Activated T-helper 1 cell treated with anti-CD3 and anti-CD28 coated beads, Interleukin-2, amount 50 U/mL, for 16 hours (primary cell): ENCODE measurements at places on chromosomes 7 and 10.

GRCh38 chr7:155003092-155003375, at the start of gene PAXIP1:
PAXIP1 (minus strand) TSS chr7:155003124; CDS start chr7:155002929, 195 bp downstream.
- no peak for DNase-seq

DNA sequence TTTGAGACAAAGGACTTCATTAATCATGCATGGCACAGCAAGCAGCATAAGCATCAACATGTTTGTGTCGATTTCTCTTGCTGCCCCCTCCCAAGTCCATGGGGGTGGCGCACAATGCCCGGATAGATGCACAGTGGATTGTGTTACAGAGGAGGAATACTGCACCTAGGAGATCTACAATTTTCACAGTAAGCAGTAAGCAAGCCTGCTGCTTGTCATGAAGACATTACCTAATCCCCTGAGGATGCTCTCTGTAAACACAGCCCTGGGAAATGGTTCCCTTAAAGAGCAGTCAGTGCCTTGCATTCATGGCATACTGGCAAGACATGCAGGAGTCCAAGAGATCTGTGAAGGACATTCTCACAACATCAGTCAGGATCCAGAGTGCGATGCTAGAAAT, 137.7 kb downstream of the ETV1 start:
- DNase-seq: no peak

DNA sequence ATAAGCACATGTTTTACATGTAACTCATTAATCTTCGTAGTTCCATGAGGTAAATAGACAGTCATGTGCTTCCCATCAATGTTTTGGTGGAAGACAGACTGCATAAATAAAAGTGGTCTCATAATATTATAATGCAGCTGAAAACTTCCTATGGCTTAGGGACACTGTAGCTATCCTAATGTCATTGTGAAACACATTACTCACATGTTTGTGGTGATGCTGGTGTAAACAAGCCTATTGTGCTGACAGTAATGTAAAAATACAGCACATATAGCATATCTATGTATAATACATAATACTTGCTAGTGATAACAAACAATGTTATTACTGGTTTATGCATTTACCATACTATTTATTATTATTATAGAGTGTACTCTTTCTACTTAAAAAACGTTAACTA, 37.2 kb upstream of the PLXDC2 start:
- no peak for DNase-seq

GRCh38 chr7:43384616-43385308, 198.1 kb upstream of the STK17A start:
- no peak for DNase-seq

DNA sequence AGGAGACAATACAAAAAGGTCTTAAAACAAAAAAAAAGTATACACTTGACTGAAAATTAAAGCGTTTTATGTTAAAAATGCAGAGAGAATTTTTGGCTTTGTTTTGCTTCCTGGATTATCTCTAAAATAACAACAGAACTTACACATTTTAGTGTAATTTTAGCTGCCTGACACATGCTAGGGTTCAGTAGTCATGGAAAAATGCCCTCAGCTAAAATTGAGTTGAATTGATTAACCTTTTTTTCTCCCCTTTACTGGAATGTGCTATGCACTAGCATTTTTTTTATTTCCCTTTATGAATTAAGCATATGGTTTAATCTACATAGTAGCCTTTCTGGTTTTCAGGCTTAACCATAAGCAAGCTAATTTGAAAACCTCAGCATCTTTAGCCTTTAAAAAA, 89.9 kb downstream of the ZNF277 start:
- no peak for DNase-seq

DNA sequence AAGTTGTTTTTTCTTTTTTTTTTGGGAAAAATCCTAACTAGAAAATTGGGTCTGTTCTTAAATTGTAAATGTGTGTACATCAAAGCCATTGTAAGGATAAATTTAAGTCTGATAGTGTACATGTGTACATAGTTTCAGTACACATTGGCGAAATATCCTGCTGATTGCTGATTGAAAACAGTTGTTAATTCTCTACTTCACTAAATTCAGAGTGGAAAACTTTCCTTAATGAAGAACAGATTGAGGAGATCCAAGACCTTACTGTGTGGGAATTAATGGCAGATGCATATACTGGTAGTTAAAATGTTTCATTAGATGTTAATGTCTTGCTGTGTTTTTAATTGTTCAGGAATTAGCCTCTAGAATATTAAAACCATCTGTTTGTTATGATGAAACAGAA, 506.0 kb downstream of the AUTS2 start:
- DNase-seq: no peak

GRCh38 chr7:138864667-138865066, 66.7 kb upstream of the ATP6V0A4 start:
- no peak for DNase-seq

GRCh38 chr7:36512616-36513015, 123.0 kb downstream of the ANLN start:
- DNase-seq: no peak

- no peak for DNase-seq
These were observed 57.7 kb upstream of the SPOCK2 start for GRCh38 chr10:72146071-72146470.

DNA sequence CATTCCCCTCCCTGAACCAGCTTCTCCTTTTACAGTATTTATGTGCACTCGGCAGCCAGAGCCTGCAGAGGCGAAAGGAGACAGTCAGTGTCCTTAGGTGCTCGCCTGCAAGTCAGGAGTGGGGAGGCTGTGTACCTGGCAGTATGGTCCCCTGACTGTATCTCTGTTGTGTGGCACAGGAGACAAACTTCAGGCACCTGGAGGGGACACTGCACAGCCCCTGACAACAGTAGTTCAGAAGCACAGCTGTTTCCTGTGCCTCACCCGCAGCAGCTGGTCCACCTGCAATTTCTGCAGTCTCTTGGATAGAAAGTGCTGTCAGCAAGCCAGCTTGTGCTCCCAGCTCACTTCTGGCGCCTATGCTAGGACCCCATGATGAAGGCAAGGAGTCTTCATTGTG, 73.4 kb upstream of the LAMB4 start:
- DNase-seq: no peak

GRCh38 chr7:20197837-20198236, 19.3 kb downstream of the MACC1 start:
- no peak for DNase-seq

DNA sequence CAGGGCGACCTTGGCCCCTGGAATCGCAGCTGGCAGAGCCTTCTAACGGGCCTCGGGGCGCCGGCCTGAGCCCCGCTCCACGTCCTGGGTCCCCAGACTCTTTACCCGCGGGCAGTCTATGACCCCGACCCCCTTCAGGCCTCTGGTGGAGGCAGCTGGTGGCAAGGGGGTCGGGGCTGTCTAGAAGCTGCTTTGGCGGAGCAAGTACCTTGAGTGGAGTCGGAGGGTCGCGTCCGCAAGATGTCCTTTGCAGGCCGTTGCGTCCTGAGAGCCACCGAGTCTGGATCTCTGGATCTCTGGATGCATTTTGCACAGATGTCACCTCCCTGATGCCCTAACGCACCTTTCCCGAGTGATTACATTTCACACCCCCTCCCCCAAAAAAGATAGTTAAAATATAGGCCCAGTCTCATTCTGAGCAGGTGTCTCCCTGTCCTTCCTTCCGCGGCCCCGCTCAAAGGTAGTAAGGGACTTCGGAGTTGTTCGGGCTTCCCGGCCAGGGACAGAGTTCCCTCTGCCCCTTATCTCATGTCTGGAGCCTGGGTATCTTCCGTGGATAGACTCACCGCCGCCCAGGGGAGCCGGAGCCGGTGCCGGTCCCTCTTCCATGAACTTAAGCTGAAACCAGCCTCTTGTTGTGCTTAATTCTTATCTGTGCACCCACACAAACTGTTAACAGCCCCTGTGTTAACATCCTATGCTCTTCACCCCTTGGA, 457 bp downstream of the ACADSB start:
- DNase-seq: no peak

DNA sequence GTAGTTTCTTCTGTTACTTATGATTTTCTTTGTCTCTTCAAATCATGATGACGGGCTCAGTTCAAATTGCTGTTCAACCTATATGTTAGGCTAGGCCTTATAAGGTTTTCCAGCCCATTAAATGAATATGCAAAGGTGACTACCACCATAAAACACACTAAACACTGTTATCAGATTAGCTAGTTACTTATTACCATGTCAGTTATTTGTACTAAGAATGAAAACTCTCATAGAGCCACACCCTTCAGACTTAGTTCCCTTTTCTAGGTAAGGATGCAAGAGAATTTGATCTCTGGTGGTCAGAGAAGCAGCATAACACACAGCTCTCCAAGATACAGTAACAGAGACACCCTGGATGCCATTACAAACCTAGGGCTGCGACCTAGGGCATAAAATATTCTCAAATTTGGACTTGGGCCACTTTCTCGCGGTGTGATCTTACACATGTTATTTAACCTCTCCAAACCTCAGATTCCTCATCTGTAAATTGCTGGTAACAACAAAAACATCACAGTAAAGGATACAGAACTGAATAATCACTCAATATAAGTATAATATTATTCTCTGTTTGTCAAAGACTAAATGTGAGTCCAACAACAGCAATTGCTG, 35.6 kb downstream of the ANKMY2 start:
- no peak for DNase-seq

GRCh38 chr7:81064426-81064825, 145.6 kb upstream of the SEMA3C start:
- DNase-seq: no peak

DNA sequence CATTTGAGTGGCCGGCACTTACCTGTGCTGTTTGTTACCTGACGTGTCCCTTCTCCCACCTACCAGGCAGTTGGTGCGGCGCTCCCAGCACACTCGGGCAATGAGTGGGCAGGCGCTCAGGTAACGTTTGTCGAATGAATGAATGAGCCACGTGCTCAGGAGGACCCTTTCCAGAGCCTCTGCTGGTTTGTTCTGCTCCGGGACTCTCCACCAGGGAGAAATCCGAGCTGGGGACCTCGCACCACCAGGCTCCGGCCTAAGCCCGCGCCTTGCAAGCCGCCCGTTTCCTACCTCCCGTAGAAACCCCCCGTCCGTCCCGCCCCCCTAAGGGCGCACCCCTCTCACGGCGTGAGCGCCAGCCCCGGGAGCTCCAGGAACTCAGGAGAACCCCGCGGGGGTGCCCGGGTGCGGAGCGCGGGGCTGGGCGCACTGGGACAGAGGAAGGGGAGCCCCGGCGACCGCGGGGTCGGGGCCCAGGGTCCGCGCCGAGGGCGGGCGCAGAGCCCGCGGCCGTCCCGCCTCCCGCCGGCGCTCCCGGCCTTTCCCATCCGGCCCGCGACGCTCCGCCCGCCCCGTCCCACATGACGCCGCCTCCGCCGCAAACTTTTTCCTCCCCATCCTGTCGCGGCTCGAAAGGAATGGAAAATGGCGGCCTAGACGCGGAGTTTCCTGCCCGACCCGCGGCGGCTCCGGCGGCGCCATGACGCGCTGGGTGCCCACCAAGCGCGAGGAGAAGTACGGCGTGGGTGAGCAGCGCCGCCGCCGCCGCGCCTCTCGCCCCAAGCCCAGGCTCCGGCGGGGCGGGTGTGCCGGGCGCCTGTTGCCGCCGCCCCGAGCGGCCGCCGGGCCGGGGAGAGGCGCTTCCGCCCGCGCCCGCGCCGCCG, at the start of gene DOCK1:
DOCK1 (plus strand) TSS at position 611 of the 884 bp plus-strand sequence; CDS start at position 701, 90 bp downstream.
- DNase-seq: no peak

GRCh38 chr10:103665162-103665889, 171.8 kb downstream of the NEURL1 start:
- DNase-seq: no peak

- DNase-seq: no peak
These were observed 417.9 kb upstream of the KLF6 start for GRCh38 chr10:4202938-4203337.

DNA sequence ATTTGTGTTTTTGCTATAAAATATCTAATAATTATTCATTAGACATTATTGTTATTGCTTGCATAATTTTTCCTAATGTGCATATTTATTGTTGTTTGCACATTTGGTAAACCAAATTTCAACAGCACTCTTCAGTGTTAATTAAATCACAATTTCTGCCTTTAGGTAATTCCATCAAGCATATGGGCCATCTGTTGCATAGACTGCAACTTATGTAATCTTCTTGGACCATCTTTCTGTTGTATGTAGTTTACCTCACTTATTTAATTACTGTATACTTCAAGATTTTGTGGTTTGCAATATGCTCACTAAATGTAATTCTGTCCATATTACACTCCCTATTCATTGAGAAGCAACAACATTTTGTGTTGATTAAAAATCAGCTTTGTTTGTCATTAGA, 1360.1 kb downstream of the REEP3 start:
- no peak for DNase-seq

DNA sequence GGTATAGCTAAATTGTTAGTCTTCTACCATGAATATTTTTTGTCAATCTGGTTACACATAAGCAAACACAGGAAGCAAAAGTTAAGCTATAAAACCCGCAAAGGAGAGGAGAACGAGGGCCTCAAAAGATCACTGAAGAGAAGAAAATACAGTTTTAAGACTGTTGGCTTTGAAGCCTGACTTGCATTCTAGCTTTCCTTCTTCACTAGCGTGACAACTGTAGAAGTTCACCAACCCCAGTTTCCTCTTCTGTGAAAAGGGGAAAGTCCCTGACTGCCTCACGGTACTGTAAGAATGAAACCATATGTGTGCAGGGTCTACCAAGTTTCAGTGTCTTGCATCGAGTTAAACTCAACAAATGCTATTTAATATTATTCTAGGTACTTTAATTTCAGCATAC, 7.5 kb upstream of the LRRN3 start:
- no peak for DNase-seq

GRCh38 chr10:71494476-71494875, 97.8 kb downstream of the CDH23 start:
- no peak for DNase-seq

GRCh38 chr10:32148864-32149251, 92.6 kb upstream of the KIF5B start:
- no peak for DNase-seq
